ENCODE measurements at places on chromosomes 6 and 20.
A peak's percentile ranks its signal among the peaks of the same experiment; 100 is the strongest.

GRCh38 chr20:39541136-39541803 lies 579.1 kb downstream of the DHX35 start:
- DNase-seq: no peak

GRCh38 chr6:119132261-119132981 lies 54.0 kb upstream of the FAM184A start:
- DNase-seq: no peak

GRCh38 chr6:167013067-167013466 lies 13.9 kb downstream of the CEP43 start:
- no peak for DNase-seq

- DNase-seq: no peak
Measured at GRCh38 chr20:23120261-23120660, 34.1 kb upstream of the CD93 start.

- no peak for DNase-seq
Measured at GRCh38 chr6:118808793-118809638, 84.9 kb upstream of the ASF1A start.

GRCh38 chr20:18223409-18223808 lies 64.9 kb upstream of the ZNF133 start:
- no peak for DNase-seq

DNA sequence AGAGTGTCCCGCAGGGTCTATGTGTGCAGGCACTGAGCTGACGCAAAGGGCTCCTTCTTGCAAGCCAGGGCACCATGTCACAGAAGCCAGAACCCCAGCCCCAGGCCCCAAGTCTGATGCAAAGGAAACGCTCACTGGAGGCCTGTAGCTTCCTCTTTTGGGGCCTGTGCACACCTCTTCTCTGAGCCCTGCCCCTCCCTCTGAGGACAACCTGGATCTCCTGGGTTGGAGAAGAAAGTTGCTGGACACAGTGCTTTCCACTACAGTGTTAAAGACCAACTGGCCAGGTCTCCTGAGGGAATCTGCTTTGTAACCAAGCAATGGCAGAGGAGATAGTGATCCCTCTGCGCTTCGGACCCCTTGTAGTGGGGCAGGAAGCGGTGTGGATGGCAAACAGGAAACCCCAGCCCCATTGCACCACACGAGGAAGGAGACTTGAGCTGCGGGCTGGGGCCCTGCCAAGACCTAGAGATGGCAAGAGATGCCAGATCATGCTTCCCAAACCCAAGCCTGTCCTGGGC lies 90.0 kb downstream of the PRND start:
- DNase-seq: no peak

DNA sequence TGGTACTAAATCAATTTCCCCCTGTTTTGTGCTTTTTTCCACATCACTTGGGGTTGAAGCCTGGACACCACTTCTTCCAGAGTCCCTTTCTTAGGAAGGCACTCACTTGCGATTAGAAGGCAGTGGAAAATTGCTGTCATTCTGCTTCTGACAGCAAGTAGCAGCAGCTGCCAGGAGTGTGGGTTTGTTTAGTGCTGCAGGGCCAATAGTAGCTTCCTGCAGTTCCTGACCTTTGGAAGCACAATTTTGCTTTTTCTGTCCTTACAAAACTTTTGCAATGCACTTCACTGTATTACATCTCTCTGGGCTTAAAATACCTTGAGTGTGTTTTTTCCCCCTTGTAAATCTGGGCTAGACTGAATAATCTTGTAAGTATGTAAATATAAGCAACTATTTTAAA lies 12.5 kb upstream of the HLA-DRA start:
- DNase-seq: no peak

DNA sequence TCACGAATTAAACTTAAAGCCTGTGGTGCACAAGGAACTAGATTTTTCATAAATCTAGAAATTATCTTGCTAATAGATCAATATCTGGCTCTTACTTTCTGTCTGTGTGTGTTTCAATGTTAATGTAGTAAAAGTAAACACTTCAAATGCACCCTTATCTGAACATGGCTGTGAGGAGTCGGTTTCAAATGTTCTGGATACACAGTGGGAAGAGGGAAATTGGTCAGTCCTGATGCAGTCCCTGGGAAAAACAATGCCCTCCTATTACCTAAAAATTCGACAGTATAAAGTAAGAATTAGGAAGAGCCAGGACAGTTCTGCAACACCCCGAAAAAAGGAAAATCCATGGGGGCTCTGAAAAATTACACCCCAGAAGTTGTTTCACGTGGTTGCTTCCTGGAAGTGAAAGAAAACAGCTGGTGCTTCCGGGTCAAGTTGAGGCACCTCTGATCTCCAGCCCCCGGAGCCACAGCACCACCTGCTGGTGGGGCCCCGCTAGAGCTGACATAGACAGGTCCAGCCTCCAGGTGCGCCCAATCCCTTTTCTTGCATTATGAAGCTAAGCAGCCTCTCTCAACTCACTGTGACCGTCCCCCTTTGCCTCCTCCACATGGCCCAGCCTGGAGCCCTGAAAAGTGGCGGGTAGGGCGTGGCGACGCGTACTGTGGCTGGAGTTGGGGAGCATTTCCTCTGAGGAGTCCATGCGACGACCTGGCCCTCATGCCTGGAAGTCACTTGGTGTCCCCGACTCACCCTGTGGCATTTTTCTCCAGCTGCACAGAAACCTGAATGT lies 8.3 kb downstream of the SEMG2 start:
- peak; percentile 19 for DNase-seq

- no peak for DNase-seq
Measured at GRCh38 chr6:132993738-132994137, 179.4 kb downstream of the RPS12 start.

GRCh38 chr6:163994566-163994965 lies 580.0 kb downstream of the QKI start:
- DNase-seq: no peak

GRCh38 chr6:162373192-162373591 lies 354.4 kb downstream of the PRKN start:
- no peak for DNase-seq

- DNase-seq: no peak
Measured at GRCh38 chr6:130625825-130626527, 201.2 kb upstream of the SMLR1 start.

GRCh38 chr6:163954088-163954775 lies 539.7 kb downstream of the QKI start:
- no peak for DNase-seq

- no peak for DNase-seq
Measured at GRCh38 chr6:10513544-10513943, 7.6 kb upstream of the GCNT2 start.

- DNase-seq: no peak
Measured at GRCh38 chr20:51634257-51634656, 91.7 kb upstream of the NFATC2 start.

GRCh38 chr6:136103763-136104311 lies 146.3 kb downstream of the MTFR2 start:
- DNase-seq: no peak

DNA sequence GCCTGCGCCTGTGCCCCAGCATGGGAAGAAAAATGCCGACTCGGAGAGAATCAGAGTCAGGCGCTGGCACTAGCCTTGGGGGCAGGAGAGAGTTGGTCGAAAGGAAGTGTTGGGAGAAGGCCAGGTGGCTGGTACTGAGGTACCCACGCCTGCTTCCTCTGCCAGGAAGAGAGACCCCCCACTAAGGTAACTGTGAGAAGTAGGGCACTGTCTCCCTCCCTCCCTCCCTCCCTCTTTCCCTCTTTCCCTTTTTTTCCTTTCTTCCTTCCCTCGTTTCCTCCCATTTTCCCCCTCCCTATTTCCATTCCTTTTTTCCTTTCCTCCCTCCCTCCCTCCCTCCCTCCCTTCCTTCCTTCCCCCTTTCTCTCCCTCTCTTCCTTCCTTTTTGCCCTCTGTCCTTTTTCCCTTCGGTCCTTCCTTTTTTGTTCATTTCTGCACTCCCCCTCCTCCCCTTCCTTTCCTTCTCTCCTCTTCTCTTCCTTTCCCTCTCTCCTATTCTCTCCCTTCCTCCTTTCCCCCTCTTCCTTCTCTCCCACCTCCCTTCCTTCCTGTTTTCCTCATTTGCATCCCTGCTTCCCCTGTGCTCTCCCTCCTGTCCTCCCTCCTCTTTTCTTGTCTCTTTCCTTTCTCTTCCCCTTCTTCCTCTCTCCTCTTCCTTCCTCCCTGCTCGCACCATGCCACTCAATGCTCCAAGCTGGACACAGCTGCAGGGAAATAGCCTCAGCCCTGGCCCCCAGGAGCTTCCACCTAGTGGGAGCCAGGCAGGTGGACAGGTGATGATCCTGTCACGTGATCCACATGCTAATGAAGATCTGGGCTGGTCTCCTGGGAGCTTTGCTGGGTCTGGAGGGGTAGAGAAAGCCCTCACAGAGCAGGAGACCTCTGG lies 148.0 kb downstream of the DHX35 start:
- DNase-seq: no peak

- DNase-seq: no peak
Measured at GRCh38 chr20:17345321-17345720, 118.5 kb downstream of the PCSK2 start.

DNA sequence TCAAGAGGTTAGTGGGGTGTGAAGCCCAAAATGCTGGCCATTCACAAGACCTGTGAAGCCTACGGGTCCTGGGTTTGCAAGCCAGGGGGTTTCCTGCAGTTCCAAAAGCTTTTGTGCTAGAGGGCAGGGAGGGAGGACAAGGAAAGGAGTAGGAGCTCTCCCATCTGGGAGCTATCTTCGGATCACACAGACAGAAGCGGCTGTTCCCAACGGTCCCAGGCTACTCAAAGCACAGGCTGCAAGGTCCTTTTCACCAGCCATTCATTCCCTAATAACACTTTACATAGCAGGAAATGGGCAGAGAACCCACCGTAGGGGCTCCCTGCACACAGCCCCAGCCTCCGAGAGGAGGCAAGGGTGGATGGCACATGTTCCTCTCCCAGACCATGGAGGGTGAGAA lies 296.9 kb downstream of the FOXC1 start:
- DNase-seq: no peak

DNA sequence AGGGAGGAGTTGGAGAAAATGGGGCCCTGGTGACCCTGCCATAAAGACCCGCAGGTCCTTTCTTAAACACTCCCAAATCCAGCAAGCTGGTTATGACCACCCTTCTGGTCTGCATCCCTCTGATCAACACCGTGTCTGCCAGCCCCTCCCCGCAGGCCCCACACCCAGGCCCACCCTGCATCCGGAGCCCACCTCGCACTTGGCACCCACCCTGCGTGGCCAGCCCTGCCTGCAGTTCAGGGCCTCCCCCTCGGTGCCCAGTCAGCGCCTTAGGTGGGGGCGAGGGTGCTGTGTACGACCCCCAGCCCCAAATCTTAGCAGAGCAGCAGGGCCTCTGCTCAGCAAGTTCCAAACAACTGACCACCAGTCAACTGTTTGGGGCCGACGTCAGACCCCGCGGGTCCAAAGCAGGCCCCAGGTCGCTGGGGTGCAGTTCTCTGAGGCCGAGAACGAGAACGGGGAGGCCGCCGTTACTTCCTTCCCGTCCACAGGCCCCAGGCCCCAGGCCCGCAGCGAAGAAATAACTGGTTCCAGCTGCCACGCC lies 1.2 kb downstream of the ACSS1 start:
- DNase-seq: no peak

- no peak for DNase-seq
Measured at GRCh38 chr6:49606721-49607390, 29.8 kb downstream of the RHAG start.

DNA sequence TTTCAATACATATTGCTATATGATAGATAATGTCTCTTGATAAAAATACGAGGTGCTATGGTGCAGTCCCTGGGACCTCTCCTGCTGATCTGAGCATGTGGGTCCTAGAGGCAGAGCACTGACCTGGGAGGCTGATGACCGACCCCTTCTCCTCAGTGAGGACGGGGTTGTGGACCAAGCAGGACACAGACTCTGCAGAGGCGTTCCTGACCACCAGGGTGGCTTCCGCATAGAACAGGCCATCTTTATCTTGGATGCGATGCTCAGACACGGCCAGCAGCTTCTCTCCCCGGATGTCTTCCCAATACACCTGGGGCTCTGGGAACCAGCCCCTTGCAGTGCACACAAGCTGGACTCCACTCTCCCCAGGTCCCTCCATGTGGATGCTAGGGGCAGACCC lies 4.2 kb downstream of the BTNL2 start:
- DNase-seq: no peak

DNA sequence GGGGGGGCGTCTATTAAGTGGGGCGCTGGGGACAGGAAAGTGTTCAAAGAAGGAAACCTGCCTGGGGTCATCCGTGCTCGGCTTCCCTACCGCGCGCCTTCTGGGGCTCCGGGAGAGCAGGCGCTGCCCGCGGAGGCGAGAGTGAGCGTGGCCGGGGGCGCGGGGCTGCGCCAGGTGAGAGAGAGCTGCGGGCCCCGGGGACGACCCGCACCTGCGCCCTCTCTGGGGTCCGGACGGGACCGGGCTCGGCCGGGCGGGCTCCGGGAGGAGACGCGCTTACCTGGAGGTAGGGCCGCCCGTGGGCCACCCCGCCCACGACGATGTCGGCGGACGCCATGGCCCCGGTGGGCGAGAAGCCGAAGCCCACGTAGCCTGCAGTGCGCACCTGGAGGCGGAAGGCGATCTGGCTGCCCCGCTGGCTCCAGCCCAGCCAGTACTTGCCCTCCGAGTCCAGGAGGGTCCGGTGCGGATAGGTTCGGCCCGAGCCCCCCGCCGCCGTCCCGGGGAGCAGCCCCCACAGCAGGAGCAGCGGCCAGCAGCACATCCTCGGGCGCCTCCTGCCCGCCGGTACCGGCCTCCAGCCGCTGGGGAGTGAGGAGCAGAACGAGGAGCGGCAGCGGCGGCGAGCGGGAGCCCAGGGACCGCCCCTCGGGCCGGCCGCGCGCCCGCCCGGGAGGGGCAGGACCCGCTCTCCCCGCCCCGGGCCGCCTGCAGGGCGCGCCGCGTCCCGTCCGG lies at the start of gene MOXD1:
Gene MOXD1 (minus strand): TSS at position 593 of the 735 bp plus-strand sequence. CDS start 49 bp downstream, at position 544.
- no peak for DNase-seq

All from stimulated activated CD8-positive, alpha-beta memory T cell treated with anti-CD3 and anti-CD28 coated beads, Interleukin-15, amount 100 ng/mL, for 24 hours (primary cell).